ENCODE measurements at places on chromosomes 5 and 9.

GRCh38 chr9:130298662-130299279, 33.2 kb downstream of the HMCN2 start:
- peak; percentile 6 for DNase-seq

GRCh38 chr5:76938177-76938576, 14.7 kb upstream of the CRHBP start:
- DNase-seq, result no peak

DNA sequence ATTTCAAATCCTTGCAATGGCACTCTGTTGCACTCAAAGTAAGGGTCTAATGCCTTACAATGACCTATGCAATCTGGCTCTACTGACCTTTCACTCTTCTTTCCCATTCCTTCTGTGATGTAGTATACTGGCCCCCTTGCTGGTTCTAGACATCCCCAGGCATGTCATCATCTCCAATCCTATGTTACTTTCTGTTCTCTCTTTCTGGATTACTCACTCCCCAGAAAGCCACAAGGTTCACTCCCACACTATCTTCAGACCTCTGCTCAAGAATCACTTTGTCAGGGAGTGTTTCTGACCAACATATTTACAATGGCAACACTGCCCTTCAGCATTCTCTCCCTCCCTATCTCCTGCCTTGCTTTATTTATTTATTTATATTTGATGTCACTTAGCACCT, 802.2 kb upstream of the WWC1 start:
- peak; percentile 53 for DNase-seq

- no peak for DNase-seq
Observed at GRCh38 chr5:76240336-76240735, 157.2 kb downstream of the SV2C start.

DNA sequence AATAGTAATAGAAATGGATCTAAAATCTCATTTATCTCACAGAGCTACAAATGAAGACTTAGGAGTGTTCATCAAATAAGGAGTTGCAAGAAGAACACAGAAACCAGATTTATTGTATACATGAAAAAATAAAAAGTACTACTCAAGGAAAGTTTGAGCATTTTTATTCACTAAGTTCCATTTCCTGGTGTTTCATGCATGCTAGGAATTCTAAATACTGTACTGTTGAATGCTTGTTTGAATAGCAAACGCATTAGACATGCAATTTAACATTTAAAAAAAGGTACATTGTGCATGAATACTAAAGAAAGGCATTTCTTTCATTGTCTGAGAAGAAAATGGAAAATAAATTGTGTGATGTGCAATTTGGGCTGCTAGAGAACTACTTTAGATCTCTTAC, 52.1 kb downstream of the C6 start:
- peak; percentile 1 for DNase-seq

GRCh38 chr5:2756211-2757152, 5.0 kb upstream of the IRX2 start:
- peak; percentile 91 for DNase-seq

DNA sequence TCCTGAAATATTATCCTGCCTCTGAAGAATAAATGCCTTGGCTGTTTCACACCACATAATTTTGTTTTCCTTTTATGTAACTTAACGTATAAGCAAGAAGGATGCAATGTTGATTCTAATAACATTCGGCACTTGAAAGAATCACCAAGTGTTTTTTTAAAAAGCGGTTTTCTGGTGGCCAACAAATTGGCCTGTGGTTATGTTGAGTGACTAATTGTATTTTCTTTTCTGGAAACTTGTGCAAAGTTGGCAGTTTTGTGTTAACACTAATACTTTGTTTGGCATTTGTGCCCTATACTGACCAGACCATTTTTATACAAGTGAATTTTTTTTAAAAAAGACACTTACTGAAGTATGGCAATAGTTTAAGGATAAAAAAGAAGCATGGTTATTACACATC, 452.7 kb downstream of the BNC2 start:
- DNase-seq, result peak; percentile 45

DNA sequence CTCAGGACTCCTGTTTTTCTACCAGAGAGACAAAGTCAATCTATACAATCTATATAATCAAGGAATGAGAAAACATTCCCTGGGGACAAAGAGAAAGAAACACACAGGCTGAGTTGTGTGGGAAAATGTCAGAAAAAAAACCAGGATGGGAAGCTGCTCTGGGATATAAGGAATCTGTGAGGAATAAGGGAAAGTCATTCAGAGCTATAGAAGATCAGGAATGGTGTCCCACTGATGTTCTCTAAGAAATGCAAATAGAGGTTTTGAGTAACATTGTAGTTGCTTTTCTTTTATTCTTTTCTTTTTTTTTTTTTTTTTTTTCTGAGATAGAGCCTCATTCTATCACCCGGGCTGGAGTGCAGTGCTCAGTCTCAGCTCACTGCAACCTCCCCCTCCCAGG, 605.9 kb upstream of the KLF4 start:
- DNase-seq, result no peak

DNA sequence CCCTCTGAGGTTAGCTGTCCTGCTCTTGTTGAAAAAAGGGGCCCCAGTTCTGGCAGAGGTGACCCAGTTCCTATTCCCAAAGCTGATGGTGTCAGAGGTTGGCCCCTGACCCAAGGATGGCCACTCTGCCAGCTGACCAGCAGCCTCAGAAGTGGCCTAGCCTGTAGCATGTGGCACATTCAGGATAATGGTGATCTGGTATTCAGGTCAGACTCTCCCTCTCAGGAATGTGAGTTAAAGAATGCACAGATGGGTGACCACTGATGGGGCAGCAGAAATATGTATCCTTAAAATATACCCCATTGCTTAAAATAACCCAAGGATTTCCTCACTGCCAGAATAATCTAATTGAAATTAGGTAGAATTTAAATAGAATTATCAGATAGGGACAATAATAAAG, 369.2 kb downstream of the SEMA5A start:
- no peak for DNase-seq

DNA sequence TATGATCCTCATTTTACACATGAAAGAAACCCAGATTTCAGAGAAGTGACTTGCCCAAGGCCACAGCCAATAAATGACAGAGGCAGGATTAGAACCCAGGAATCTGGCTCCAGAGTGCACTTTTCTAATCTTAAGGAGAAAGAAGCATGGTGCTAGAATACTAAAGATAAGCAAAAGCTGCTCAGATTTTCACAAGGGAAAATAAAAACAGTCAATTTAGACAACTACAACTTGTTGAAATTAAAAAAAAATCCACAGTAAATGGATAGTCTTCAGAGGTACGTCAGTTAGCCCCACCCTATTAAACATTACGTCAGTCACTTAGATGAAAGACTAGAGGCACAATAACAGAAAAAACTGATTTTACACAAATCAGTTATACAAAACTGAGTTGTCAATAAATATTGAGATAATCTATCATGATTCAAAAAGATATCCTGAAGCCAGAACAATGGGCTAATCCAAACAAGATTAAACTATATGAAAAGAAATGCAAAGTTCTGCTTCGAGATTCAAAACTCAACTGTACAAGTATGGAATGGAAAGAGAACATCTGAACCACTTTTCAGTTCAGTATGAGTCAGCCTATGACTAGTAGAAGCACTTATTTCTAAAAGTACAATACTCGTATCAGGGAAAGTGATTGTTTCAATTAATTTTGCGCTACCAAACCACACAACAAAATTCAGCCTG, 9.3 kb downstream of the TMEM245 start:
- DNase-seq, result peak; percentile 69

DNA sequence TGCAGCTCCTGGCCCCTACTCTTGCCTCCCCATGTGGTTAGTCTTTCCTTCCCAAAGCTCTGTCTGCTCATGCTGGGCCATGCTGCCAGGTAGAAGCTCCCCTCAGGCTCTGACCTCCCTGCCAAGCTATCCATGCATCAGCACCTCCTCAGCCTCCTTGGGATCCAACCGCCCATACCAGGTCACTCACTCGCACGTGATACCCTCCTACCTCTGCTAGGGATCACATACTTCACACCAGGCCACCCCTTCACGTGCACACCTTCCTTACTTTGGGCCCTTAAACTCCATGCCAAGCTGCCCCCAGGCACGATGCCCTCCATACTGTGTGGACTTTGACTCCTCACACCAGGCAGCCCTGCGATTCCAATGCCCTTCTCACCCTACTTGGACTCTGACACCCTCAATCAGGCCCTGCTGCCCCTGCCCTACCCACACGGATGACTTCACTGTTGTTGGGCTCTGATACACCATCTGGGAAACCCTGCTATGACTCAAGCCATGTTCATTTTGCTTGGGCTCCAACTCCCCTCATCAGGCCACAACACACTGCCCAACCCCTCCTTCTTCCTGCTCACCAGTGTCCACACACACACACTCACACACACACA, 34.1 kb downstream of the ZNF483 start:
- peak; percentile 20 for DNase-seq

DNA sequence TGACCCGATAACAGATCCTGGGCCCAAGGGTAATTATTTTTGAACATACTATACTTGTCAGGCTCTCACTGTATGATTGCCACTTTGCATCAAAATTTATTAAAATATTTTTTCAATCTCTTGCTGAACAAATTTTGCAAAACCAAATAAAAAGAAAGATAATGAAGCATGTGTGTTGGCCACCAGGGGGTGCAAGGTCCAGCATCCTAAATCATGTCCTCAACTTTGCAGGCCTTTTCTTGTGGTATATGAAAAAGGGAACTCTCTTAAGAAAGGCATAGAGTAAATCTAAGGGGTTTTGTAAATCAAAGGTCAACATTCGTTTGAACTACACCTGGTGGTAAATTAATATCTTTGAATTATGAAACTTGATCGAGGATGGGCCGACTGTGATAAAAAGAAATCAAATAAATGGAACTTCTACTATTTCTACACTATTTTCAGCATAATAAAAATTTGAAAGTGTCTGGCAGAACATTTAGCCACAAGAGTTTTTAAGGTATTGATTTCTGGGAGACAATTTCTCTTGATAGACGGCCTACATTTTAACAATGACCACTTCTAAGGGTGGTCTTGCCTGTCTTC, 676.5 kb downstream of the DMRTA1 start:
- DNase-seq, result peak; percentile 29

DNA sequence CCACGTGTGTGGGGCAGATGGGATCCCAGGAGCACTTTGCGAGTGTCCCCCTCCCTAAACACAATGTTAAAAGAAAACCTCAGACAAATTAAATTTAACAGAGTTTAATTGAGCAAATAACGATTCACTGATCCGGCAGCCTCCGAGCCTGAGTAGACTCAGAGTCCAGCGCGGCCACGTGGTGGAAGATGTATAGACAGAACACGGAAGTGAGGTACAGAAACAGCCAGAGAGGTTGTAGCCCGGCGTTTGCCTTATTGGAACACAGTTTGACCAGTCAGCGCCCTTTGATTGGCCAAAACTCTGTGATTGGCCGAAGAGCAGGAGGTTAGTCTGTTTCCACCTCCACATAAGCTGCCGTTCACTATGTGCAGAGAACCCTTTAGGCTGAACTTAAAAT, 363.0 kb upstream of the IRX2 start:
- no peak for DNase-seq

DNA sequence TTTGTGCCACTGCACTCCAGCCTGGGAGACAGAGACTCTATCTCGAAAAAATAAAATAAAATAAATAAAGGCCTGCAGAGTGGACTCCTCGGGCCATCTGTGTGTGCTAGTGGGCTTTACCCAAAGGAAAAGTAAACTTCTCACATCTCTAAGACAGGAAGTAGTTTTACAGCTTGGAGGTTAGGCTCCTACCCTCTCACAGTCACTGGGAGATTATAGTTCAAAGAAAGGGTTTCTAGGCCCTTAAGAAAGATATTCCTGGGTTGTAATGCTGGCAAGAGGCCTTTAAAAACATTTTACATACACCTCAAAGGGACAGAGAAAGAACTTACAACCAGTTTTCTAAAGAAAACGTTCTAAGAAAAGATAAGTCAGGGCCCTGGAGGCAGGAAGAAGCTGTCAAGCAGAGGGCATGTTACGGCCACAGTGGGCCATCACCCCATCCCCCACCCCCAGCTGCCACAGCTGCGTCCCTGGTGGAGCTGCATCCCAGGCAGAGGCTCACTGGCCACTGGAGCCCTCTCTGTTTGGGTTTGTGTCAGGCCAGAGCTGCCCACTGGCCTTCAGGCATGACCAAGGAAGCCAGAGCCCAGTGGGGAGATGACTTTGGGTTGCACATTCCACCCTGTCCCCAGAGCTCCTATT, 78.1 kb upstream of the CDK20 start:
- DNase-seq, result no peak

DNA sequence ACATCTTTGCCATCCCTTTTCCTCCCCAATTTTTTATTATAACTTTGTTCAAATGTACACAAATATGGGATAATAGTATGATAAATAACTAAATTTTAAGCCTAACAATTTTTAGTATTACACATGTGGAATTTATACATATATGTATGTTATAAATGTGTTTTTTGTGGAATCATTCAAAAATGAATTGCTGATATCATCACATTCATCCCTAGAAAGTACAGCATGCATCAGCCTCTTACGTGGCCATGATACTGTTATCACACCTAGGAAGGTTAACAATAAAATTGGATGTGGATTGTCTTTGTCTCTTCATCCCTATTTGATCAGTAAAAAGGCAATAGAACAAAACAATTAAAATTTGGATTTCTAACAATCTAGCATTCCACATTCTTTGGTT, 73.7 kb upstream of the DAP start:
- DNase-seq, result no peak

- DNase-seq, result no peak
Observed at GRCh38 chr9:68446836-68447235, 90.4 kb downstream of the PGM5 start.

DNA sequence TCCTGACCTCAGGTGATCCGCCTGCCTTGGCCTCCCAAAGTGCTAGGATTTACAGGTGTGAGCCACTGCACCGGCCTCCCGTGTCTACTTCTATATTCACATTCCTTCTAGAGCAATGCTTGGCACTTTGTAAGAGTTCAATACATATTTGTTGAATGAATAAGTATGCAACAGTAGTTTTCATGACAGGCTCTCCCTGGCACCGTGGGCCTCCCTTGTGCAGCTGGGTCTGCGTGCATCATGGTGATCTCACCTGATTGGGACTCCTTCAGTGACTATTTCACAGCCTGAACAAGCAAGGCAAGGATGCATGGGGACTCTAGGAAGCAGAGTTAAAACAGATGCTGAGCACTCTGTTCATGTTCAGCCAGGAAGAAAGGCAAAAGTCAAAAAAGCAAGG, 6.8 kb upstream of the ZBTB34 start:
- DNase-seq, result peak; percentile 44

DNA sequence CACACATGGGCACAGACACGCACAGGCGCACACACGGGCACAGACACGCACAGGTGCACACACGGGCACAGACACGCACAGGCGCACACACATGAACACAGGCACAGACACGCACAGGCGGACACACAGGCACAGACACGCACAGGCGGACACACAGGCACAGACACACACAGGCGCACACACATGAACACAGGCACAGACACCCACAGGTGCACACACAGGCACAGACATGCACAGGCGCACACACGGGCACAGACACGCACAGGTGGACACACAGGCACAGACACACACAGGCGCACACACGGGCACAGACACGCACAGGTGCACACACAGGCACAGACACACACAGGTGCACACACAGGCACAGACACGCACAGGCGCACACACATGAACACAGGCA, 312.8 kb upstream of the IRX1 start:
- no peak for DNase-seq

GRCh38 chr9:107929443-107929842, 439.9 kb upstream of the KLF4 start:
- peak; percentile 70 for DNase-seq

GRCh38 chr5:149014571-149015031, 48.3 kb downstream of the SH3TC2 start:
- peak; percentile 81 for DNase-seq
